NCI-H2081 treated with DMSO at 0.1 percent for 48 hours (cell line): ENCODE measurements at places on chromosomes 5 and 9.
A peak's percentile ranks its signal among the peaks of the same experiment; 100 is the strongest.

GRCh38 chr9:82167296-82167695 is 178.7 kb downstream of the SPATA31D1 start:
- no peak for DNase-seq

DNA sequence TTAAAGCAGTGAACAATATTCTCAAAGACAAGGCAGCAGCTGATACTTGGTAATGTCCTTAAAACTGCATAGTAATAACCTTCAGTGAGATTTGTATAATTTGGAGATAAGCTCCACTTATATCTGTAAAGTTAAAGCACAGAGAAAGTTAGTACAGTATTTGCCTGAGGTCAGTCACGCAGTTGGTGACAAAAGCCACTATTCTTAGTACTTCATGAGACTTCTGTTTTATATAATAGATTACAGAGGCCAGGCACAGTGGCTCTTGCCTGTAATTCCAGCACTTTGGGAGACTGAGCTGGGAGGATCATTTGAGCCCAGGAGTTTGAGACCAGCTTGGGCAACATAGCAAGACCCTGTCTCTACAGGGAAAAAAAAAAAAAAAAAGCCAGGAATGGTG is 266.4 kb upstream of the DMRT1 start:
- DNase-seq, result no peak

DNA sequence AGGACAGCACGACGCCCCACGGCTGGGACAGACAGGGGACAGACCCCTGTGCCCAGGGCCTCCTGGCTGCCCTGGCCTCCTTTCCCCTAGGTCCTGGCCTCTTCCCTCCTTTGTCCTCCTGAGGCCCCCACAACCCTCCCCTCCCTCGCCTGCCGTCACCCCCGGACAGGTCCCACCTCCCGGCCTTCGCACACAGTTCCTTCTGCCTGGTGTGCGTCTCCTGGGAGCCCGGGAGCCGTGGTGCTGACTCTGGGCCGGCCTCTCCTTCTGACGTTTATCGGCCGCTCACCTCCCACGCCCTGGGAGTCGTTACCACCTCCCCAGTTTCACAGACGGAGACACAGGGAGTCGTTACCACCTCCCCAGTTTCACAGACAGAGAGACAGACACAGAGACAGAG is 25.1 kb upstream of the NOTCH1 start:
- DNase-seq, result no peak

DNA sequence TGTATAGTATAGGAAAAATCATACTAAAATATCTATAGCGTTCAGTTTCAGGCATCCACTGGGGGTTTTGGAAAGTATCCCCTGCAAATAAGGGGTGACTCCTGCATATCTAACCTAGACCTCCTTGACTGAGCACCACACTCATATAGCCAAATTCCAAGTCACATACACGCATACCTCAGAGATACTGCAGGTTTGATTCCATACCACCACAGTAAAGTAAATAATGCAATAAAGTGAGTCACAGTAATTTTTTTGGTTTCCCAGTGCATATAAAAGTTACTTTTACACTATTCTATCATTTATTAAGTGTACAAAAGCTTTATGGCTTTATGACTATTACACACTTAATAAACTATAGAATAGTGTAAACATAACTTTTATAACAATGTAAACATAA is 151.3 kb downstream of the CCDC192 start:
- DNase-seq, result no peak

GRCh38 chr5:161676103-161676502 is 9.4 kb upstream of the GABRA6 start:
- no peak for DNase-seq

GRCh38 chr9:128716581-128717254 is 7.2 kb downstream of the ZDHHC12 start:
- no peak for DNase-seq

DNA sequence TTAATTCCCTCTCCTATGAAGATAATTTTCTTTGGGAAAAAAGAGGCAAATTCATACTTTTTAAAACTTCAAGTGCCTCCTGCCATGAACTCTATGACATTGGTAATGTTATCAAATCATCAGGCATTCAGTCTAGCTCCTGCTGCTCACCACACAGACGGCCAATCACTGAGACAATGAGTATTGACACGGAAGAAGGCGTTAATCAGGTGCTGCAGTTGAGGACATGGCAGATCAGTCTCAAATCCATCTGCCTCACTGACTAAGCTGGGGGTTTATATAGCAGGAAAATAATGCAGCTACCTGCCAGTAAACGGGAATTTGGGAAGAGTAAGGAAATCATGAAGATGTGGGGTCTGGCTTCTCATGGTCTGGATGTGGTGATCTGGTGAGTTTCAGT is 1087.7 kb downstream of the CDH9 start:
- no peak for DNase-seq

GRCh38 chr9:95763006-95763405 is 112.5 kb upstream of the ERCC6L2 start:
- no peak for DNase-seq

DNA sequence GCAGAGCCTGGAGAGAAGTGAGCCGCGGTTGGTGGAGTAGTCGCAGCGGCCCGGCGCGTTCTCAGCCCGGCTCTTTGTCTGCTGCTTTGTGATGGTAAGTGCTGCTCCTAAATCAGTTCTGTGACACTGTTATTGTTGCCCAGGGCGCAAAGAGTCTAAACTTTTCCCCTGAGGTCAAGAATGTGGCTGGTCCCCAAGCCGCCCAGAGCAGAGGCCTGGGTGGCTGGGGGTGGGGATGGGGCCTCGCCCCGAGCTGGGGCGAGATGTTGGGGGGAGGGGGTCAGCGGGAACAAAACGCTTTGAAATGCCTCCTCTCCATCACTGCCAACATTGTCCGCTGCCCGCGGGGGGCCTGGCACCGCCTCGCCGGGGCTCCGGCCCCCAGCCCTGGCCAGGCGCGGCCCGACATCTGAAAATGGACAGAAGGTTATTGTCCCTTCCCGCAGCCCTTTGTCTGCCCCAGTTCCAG is 11.7 kb upstream of the CERCAM start:
- no peak for DNase-seq

GRCh38 chr9:105193560-105193959 is 50.9 kb upstream of the SLC44A1 start:
- DNase-seq, result no peak

GRCh38 chr5:132979367-132979940 is 16.0 kb upstream of the AFF4 start:
- DNase-seq, result no peak

DNA sequence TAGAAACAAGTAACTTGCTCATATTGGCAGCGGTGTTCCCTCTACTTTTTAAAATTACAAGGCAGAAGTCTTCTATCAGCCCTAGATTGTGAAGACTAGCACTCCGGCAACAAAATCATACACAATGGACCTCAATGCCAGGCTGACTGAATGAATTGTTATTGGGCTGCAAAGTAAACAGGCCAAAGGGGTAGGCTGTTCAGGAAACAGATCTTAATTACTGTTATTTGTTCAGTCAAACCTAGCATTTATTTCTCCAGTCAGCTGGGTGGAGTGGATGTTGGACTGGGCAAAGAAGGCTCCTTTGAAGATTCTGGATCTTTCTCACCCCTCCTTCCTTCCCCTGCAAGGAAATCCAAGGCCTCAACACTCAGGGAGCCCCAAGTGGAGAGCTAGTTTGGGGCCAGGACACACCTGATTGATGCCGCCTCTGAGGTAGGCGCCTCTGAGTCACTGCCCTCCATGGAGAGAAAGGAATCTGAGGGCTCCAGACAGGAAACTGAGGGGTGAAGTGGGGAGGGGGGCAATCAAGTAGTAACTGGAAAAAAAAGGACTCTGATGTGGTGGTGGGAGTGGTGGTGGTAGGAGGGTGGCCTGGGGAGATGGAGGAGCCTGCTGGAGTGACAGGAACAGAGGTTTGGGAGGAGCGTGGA is 35.5 kb downstream of the SERINC5 start:
- peak; percentile 49 for DNase-seq

GRCh38 chr9:95116808-95117204 is 200.7 kb downstream of the FANCC start:
- no peak for DNase-seq

- no peak for DNase-seq
Observed at GRCh38 chr5:87410931-87411330, 1.8 kb downstream of the CCNH start.

- no peak for DNase-seq
Observed at GRCh38 chr5:156208271-156208670, 118.7 kb upstream of the SGCD start.
